Vagina (tissue), 2 donors: ENCODE measurements at places on chromosomes 2 and 18. TPM values are rescaled to one million over a fixed set of nuclear protein-coding genes. Genes with fewer than 3 reads are reported as not detected.
A peak's percentile ranks its signal among the peaks of the same experiment; 100 is the strongest.

GRCh38 chr2:196195758-196196157 is 24.4 kb upstream of the STK17B start:
- no peak for DNase-seq

IL36G gene
- not detected for total RNA-seq

LDLRAD4 gene
- 24.3 TPM for total RNA-seq

DNA sequence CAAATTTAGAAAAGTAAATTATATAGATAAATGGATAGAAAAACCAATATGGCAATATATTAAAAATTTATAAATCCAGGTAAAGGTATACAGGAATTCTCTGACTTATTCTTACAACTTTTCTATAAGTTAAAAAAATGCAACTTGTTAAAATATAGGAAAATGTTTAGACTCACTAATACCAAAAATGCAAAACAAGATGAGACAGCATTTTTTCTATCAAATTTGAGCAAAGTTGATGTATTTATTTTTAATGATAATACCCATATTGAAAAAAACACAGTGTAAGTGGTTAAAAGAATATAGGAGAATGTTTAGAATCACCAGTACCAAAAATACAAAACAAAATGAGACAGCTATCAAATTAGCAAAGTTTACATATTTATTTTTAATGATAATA is 35.7 kb downstream of the OSGEPL1 start:
- DNase-seq, result no peak

DNA sequence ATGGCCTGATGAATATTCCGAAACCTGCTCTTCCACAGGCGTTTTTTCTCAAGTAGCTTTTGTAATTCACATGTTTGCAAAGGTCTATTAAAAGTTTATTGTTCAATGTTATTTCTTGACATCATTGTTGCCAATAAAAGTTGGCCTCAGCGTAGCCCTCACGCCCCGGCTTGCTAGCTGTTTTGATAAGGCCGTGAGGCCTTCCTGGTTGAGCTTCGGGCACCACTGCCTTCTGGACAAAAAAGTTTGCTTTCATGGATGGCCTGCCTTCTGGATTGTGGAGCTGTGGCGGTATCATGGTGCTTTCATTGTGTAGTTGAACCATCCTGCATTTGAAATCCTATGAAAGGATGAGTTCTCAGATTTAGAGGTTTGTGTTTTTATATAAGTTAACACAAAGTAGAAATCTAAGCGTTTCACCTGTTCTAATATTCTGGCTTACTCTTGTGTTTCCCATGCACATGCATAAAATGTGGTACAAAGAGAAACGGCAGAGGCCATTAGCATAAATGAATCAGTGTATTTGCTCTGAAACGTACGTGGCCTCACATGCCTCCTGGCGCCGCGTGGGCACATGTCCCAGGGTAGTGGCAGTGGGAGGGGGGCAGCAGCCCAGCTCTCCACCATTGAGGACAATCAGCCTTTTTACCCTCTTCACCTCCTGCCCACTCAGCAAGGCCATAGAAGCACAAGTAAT is 134.5 kb downstream of the NCK2 start:
- DNase-seq, result no peak

DNA sequence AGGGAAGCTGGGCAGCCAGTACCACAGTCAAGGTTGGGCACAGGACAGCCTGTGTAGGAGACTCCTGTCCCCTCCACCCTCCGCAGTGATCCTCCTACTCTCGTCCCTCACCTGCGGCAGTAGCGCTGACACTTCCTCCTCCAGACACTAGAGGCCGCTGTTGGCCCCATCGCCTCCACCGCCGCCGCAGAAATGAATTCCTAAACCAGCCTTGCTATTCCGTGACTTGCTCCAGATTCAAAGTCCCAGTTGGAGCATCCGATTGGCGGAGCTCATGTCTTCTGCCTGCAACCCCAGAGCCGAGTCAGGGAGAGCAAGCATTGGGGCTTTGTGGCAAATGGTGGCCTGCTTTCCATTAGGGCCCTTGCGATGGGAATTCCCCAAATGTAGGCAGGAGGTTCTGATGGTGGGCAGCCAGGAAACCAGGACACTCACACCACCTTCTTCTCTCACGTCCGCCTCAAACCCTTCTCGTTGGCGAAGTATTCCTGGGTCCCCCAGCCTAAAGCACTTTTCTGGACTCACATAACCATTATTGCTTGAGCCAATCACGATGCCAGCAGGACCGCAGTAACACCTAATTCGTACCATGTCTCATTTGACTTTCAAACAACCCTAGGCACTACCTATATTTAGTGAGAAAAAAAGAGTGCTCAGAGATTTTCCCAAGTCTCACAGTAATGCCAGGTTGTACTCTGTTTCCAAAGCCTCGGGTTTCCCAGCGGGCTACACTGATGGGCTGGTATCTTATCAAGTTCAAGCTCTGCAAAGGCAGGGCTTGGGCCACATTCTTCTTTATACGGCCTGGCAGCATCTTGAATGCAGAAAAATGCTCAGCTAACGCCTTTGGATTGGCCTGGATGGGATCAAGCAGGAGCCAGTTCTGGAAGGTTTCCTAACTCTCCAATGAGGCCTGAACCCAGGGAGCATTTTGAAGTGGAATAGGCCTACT is 1.2 kb upstream of the DNAJB2 start:
- no peak for DNase-seq

GRCh38 chr2:12456293-12457106 is 260.2 kb upstream of the TRIB2 start:
- peak; percentile 98 for DNase-seq

DNA sequence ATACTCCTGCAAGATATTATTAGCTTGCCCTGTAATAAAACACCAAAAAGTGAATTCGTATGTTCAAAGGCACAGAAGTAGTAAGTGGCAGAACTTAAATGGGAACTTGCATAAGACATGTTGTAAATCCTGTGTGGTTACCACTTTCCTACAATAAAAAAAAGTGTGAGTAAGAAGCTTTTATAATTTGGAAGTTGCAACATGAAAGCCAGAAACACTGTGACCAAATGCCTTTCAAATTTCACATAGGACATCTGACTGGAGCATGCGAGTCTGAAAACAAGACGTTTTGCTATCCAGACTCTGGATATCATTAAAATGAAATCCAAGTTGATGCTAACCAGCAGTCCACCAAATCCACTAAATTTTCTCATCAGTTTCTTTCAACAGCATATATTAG is 886.2 kb upstream of the NRXN1 start:
- DNase-seq, result no peak

GRCh38 chr18:76495435-76496193 is 572 bp upstream of the ZNF516 start:
- no peak for DNase-seq

- DNase-seq, result no peak
Measured at GRCh38 chr2:121140734-121141133, 144.3 kb downstream of the TFCP2L1 start.

SERPINB3 gene
- total RNA-seq, result 464 TPM

GNAL gene
- 23.3 TPM for total RNA-seq

GRCh38 chr18:30177056-30177455 is 865.5 kb downstream of the DSC3 start:
- no peak for DNase-seq

CROCC2 gene
- 0.49 TPM for total RNA-seq

DNA sequence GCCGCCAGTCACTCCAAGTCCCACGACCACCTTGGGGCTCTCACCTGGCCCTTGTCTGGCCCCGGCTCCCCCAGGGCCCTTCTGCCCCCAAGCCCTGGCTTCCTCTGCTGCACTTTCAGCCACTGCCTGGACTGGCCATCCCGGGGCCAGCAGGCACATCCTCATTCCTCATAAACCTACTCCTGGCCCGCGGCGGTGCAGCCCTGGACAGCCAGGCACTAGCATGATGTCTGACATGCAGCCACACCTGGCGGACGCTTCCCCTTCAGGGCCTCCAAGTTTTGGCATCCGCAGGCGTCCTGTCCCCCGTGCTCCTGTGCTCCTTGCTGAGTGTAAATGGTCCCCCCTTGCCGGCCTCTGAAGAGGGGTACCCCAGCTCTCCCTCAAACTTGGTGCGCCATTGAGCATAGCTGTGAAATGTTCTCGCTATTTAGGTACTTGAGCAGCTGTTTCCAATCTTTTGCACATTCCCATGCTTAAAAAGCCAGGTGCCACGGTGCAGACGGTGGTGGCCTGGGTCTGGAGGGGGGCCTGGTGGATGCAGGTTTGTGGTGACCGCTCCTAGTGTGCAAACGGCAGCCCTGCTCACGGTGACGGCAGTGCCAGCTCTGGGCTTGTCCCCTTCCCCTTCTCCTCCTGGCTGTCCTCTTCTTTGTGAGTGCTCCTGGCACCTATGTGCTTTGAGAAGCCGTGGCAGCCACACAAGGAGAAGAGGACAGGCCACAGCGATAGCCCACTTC is 123.8 kb downstream of the MBP start:
- DNase-seq, result no peak

NEURL3 gene
- 2.5 TPM for total RNA-seq

GRCh38 chr18:48829443-48830149 is 121.2 kb downstream of the SMAD7 start:
- DNase-seq, result peak; percentile 46

- no peak for DNase-seq
Measured at GRCh38 chr2:3269425-3270094, 108.1 kb downstream of the EIPR1 start.

- DNase-seq, result no peak
Measured at GRCh38 chr18:50356036-50356945, 18.6 kb upstream of the SKA1 start.

DNA sequence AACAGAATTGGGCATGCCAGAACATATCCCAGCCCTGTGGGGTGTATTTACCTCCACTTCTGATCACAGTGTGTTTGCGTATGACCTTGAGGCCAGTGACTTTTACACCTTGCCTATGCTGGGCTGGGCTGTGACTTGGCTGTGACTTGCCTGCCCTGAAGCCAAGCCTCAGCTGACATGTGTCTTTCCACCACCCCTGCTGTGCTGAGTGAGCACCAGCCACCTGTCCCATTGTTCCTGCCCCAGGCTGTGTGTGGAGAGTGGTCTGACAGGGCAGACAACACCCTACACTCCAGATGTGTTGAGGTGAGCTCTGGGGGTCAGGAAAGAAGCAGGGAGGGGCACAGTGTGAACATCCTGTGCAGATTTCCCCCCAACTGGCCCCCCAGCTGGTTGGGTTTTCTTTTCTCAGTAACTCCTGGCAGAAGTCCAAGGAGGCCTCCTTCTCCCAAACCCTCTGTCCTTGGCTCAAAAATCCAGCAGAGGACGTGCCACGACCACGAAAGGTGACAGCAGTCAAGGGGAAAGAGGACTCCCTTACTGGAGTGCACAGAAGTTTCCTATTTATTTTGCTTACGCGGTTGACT is 5.1 kb upstream of the STEAP3 start:
- no peak for DNase-seq

DNA sequence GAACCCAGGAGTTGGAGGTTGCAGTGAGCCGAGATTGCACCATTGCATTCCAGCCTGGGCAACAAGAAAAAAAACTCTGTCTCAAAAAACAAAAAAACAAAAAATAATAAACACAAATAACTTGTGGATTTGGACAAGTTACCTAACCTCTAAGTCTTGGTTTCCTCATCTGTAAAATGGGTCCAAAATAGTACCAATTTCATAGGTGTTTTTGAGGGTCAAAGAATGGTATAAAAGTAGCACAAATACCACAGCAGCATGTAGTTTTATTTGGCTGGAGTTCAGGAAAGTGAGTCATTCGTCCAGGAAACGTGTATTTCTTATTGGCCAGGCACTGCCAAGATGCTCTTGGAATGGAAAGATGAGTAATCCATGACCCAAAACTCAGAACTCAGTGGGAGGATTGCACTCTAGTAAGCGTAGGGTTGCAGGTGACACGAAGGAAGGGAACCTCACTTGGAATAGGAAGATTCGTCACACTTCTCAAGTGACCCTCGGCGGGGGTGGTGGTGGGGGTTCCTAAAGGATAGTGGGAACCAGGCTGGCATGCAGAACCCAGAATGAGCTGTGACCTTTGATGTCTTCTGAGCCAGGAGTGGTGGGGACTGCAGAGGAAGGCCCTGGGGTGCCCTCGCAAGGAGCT is 24.4 kb downstream of the GRHL1 start:
- no peak for DNase-seq

- DNase-seq, result no peak
Measured at GRCh38 chr18:21191596-21192307, 50.3 kb upstream of the GREB1L start.

DNA sequence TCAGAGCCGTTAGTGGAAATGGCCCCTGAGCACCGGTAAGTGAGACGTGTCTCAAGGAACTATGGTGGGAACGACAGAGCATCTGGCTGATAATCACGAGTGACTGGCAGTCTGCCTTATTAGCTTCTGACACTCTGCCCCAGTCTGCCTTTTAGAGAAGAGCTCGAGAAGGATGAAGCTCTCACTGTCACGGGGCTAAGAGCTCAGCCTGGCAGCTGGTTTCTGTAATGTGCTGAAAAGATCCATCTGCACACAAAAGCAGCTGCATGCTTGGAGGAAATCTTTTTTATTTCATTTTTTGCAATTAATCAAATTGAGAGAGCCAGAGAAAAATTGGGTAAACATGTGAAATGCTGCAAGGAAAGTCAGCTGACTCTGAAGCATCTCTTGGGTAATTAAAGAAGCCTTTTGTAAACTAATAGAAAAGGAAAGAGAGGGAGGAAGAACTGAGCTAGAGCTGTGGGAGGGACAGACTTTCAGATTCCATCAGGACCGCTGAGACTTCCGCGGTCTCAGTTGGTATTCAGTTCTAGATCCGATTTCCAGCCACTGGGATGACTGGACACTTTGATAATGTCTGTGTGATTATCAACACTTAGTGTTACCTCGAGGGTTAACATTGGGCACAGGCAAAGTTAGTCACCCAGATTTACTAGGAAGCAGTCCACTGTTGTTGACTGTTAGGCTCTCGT is 24.4 kb downstream of the MBP start:
- DNase-seq, result no peak

DNA sequence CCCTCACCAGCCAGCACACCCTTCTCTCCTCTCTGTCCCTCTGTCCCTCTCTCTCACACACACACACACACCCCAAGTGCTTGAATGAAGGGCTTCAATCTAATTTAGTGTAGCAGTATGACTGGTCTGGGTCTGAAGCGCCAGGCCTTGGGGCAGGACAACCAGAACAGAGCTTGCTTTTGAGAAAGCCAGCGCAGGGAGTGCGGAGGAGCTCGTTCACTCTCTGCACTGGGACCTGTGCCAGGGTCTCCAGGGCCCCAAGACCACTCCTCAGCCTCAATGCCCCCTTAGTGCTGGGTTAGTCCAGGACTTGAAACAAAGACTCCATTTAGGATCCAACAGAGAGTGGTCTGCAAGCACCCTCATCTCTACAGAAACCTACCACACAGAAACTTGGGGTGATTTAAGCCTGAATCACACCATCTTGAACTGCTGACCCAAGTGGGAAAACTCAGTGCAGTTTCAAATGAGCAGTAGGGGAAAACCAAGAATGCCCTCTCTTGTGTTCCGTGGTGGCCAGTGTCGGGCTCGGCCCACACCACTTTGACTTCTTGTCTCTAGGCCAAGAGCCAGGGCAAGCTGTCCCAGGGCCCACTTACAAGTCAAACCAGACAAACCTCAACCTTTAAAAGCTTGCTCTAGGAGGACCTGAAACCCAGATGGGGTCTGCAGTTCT is 66.6 kb upstream of the WIPF1 start:
- no peak for DNase-seq

GRCh38 chr2:224938651-224939182 is 103.6 kb downstream of the DOCK10 start:
- no peak for DNase-seq

COL3A1 gene
- 123 TPM for total RNA-seq

MRO gene
- not detected for total RNA-seq

GRCh38 chr18:63346480-63347183 is 20.4 kb downstream of the KDSR start:
- no peak for DNase-seq

GRCh38 chr2:58574873-58575272 is 333.7 kb upstream of the FANCL start:
- no peak for DNase-seq
